ENCODE measurements at places on chromosomes 13 and 19.
A peak's percentile ranks its signal among the peaks of the same experiment; 100 is the strongest.

- DNase-seq: peak; percentile 15
These were observed 25.0 kb upstream of the TNFSF11 start for GRCh38 chr13:42548731-42549551.

DNA sequence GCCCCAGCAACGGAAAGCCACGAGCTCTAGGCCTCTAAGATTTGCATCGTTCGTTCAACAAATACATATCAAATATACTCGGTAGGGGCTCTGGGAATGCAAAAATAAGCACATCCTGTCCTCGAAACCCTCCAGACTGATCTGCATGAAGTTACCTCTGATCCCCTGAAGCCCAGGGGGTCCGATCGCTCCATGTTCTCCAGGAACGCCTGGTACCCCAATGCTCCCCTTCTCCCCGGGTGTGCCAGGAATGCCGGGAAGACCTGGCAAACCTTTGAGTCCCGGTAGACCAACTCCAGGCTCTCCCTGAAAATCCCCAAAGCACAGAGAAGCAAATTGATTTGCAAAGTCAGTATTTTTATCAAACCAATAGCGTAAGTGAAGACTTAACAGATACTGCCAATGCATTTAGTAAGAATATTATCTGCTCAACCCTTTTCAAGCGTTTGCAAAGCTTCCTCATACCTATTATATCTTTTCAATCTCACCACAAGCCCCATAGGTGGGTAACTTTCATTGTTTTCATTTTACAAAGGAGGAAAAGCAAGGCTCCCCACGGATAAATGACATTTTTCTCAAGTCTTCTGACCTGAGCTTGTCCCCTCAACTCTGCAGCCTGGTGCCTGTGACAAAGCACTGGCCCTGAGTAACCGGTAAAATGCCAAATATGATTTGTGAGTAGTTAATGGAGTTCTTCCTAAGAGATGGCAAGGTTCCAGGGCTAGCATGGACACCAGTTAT lies 127.7 kb downstream of the COL4A1 start:
- no peak for DNase-seq

GRCh38 chr19:46715975-46716671 lies 791 bp downstream of the PRKD2 start:
- no peak for DNase-seq

DNA sequence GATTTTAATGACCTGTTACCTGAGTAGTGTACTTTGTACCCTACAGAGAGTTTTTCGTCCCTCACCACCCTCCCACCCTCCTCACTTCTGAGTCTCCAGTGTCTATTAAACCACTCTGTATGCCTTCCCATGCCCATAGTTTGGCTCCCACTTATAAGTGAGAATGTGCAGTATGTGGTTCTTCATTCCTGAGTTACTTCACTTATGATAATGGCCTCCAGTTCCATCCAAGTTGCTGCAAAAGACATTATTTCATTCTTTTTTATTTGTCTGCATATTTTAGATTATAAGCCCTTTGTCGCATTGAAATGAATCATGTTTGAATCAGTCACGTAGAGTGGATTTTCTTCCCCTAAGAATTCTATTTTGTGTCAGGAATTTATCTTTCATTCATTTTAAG lies 12.2 kb upstream of the HTR2A start:
- DNase-seq: no peak

DNA sequence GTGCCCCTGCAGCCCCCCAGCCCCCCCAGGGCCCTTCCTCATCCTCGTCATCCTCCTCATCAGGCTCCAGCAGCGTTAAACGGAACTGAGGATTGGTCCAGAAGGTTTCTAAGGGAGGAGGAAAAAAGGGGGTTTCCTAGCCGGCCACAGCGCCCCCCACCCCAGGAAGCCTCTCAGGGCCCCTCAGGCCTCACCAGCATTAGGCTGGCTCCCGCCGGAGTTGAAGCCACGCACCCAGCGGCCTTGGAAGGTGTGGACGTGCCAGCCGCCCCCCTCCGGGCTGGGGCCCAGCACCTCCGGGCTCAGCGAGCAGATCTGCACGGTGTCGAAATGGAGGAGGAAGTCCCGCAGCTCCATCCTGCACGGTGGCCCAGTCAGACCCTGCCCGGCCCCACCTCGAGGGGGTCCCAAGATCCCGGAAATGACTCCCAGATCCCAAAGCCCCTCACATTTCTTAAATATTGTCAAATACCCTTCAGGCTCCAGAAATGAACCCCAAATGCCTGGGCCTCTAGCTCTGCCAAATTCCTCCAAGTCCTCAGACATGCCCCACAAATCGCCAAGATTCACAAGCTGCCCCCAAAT lies 6.9 kb downstream of the CAPN12 start:
- DNase-seq: no peak

GRCh38 chr13:111532111-111532510 lies 211.7 kb downstream of the TEX29 start:
- no peak for DNase-seq

DNA sequence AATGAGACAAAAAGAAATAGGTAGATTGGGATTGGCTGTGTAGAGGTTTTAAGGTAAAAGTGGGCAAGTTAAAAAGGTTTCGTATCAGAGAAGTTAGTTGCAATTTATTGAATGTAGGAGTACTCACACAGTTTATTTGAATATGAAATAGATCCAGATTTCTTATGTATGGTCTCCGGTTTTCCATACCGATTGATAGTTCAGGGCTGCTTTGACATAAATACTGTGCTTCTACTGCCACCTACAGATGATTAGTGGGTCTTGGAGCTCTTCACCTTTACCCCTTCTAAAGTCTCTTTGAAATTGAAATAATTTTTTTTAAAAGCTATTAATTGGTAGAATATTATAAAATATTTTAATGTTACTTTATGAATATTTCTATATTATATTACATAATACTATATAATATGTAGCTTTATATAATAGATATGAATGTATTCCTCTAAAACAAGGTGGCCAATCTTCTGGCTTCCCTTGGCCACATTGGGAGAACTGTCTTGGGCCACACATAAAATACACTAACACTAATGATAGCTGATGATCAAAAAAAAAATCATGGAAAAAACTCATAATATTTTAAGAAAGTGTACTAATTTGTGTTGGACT lies 7.7 kb upstream of the GPR18 start:
- DNase-seq: peak; percentile 80

- no peak for DNase-seq
These were observed 330.6 kb downstream of the KCNRG start for GRCh38 chr13:50345804-50346203.

DNA sequence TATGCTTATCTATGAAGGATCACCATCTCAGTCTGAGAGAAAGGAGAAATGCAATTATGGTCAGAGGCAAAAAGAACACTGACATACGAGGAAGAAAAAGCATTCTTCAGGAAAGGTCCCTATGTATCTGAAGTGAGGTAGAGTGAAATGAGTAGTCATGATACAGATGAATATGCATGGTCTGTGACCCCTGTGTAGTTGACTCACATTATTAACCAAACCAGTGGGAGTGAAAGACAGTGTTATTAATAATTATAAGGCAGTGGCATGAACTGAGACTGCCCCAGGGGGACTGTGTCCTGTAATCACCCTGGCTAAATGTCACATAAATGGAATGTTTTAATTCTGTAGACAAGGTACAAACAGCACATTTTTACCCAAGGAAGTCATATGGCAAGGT lies 1320.2 kb upstream of the PCDH9 start:
- no peak for DNase-seq

DNA sequence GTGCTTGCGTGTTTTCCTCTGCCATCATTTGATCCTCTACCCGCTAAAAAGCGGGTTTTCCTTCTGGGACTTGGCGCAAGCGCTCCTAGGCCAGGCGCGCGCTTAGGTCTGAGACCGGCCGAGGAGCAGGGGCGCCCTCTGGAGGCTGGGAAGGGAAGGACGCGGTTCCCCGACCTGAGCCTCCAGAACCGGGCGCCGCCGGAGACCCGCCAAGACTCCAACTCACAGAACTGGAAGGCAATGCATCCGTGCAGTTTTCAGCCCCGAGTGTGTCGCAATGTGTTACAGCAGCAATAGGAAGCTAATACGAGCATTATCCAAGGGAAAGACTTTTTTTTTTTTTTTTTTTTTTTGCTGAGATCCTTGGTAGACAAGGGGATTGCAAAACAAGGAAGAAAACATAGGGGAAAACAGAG lies 190.9 kb downstream of the COL4A1 start:
- DNase-seq: peak; percentile 23

- no peak for DNase-seq
These were observed 35.6 kb upstream of the SPATA13 start for GRCh38 chr13:24124789-24125476.

- no peak for DNase-seq
These were observed 707 bp upstream of the MAMSTR start for GRCh38 chr19:48720251-48720612.
